ENCODE measurements at places on chromosomes 2 and 18. TPM values are rescaled to one million over a fixed set of nuclear protein-coding genes. Genes with fewer than 3 reads are reported as not detected.

The UGT1A8 gene
- total RNA-seq = not detected

The UGT1A5 gene
- not detected for total RNA-seq

The GRHL1 gene
- 2.5 TPM for total RNA-seq

The POTEF gene
- not detected for total RNA-seq

DNA sequence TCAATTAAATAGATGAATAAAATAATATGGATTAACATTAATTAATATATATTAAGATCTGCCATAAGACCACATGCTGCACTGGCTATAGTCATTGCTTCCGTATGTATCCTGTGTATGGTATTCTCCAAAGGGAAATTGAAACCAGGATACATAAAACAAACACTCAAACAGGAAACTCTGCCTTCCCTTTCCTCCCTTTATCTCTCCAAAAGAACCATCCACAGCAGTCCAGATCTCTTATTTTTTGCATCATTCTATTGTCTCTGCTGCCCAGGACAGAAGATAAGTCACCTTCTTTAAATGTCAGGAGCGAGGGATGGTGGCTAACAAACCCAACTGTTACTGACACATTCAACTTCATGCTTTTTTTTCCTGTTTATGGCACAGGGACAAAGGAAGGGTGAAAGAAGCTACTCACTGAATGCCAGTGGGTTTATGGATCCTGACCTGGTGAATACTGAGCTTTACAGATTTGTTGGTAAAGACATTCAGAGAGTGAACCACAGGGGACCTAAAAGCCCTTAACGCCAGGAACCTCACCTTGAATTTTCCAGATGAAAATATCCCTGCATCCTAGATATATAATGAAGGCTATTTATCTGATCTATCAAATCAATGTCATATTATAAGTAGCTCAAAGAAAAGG lies 67.5 kb downstream of the CSRNP3 start:
- DNase-seq = no peak
- no peaks in the 10 kb centered on the region for H3K4me1 ChIP-seq
- H3K36me3 ChIP-seq = no peaks in the 10 kb centered on the region
- H3K27me3 ChIP-seq = no peaks in the 10 kb centered on the region
- no peak overlapping the region for H3K27ac ChIP-seq
- no peak overlapping the region for H3K4me3 ChIP-seq

GRCh38 chr2:96859099-96859649 lies 1.4 kb upstream of the ANKRD39 start:
- H3K36me3 ChIP-seq = peaks cover 33% of the 10 kb centered on the region
- peak overlapping the region; percentile 85 for H3K4me3 ChIP-seq
- no peaks in the 10 kb centered on the region for H3K4me1 ChIP-seq
- peak; percentile 85 for DNase-seq
- H3K27me3 ChIP-seq = no peaks in the 10 kb centered on the region

The ALPI gene
- not detected for total RNA-seq

DNA sequence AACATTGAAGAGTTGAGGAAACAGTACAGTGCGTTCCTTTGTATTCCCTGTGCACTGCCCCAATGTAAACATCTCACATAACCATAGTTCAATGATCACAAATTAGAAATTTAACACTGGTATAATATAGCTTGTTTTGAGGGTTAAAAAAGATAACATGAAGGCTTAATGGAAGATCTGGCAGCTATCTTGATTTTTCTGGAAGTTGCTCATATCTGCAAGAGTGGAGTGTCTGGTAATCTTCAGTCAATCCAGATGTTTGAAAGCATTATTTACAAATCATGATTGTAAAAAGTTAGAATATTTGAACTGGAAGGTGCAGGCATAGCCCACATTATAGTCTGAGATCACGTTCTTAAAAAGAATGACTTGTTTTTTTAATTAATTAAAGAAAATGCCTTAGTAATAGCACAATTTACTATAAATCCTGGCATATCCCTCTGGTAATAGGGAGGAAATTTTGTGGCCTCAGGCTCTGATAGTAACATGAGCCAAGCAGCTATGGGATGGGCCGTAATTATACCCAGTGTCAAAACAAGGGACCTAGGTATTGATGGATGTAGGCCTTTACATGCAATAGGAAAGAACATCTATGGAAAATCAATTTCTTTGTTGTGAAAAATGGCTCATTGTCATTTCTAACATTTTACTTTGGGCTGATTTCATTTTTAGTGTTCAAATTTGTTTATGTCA lies 418.0 kb downstream of the THSD7B start:
- DNase-seq = no peak
- H3K27ac ChIP-seq = no peak overlapping the region
- no peaks in the 10 kb centered on the region for H3K36me3 ChIP-seq
- H3K27me3 ChIP-seq = no peaks in the 10 kb centered on the region
- no peak overlapping the region for H3K4me3 ChIP-seq

All from sigmoid colon (tissue), 7 donors.